Spleen (tissue), 13 donors: ENCODE measurements at places on chromosomes 5 and 9.

GRCh38 chr9:22898591-22898990 lies 452.0 kb downstream of the DMRTA1 start:
- DNase-seq: no peak
- no peak overlapping the region for H3K27ac ChIP-seq
- H3K4me1 ChIP-seq: no peaks in the 10 kb centered on the region
- H3K36me3 ChIP-seq: no peaks in the 10 kb centered on the region
- H3K27me3 ChIP-seq: no peaks in the 10 kb centered on the region
- H3K4me3 ChIP-seq: no peak overlapping the region

DNA sequence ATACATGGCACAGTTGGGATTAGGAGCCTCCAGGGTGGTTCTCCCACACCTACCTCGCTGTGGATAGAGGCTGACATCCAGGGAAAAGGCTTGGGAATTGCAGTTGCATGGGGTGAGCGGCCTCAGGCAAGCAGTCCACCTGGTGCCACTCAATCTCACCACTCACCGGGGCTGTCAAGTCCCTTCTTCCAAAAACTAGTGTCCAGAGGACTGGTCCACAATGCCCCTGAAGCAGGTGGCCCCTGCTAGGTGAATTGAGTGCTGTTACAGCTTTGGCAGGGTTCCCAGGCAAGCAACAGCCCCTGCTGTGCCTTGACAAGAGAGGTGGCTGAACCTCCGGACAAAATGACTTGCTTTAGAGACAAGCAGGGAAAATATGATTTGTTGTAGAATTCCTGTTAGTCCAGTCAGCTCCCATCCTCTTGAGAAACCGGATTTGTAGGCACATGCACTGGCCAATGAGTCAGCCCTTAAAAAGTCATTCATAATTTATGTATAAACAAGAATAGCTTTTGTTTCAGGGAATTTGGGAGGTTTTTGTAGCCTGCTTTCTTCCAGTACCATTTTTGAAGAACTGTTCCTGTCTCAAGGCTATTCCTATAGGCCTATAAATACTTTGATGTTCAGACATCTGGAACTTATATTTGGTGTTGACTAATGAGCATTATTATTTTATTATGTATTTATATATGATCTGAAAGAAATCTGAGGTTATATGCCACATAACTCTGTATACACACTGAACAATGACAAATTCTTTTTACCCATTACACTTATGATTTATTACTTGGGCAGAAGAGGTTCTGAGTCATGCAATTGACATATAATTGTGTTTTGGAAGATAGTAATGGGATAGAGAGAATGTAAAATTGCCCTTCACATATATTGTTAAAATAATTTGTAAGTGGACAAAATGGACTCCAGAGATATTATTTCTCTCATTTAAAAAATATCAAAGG lies 411.1 kb downstream of the ACTL7B start:
- H3K4me1 ChIP-seq: no peaks in the 10 kb centered on the region
- DNase-seq: no peak
- no peaks in the 10 kb centered on the region for H3K27me3 ChIP-seq
- no peak overlapping the region for H3K27ac ChIP-seq
- H3K36me3 ChIP-seq: no peaks in the 10 kb centered on the region
- no peak overlapping the region for H3K4me3 ChIP-seq

DNA sequence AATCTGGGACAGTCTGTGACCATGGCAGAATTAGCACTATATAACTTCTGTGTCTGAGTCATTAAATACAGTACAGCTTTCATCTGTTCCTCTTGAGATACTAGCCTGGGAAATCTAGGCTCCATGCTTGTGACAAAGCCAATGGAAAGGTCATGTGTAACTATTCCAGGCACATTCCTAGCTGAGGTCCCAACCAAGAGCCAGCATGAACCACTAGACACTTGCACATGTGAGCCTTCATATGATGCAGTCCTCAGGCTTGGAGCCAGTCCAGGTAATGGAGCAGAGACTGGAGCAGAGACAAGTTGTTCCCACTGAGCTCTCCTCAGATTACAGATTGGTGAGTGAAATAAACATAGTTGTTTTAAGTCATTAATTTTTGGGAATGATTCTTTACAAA lies 412.4 kb upstream of the ZNF462 start:
- DNase-seq: no peak
- no peaks in the 10 kb centered on the region for H3K4me1 ChIP-seq

DNA sequence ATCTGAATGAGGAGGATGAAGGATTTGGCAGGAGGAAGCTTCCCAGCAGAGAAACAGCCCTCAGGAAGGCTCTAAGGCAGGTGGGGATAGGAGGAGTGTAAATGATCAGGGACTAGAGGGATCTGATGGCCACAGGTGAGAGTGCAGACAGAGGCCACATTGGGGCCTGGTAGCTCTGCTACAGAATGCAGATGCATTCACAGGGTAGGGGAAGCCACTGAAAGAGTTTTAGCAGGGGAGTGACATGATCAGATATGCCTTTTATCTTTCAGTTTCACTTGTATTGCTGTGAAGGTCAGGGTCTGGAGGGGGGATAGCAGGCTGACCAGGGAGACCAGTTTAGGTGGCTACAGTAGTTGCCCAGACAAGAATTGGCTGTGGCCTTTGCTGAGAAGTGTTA lies 3.0 kb downstream of the TXNDC15 start:
- DNase-seq: no peak
- no peaks in the 10 kb centered on the region for H3K27me3 ChIP-seq
- H3K27ac ChIP-seq: no peak overlapping the region
- H3K4me1 ChIP-seq: peaks cover 41% of the 10 kb centered on the region
- no peak overlapping the region for H3K4me3 ChIP-seq

DNA sequence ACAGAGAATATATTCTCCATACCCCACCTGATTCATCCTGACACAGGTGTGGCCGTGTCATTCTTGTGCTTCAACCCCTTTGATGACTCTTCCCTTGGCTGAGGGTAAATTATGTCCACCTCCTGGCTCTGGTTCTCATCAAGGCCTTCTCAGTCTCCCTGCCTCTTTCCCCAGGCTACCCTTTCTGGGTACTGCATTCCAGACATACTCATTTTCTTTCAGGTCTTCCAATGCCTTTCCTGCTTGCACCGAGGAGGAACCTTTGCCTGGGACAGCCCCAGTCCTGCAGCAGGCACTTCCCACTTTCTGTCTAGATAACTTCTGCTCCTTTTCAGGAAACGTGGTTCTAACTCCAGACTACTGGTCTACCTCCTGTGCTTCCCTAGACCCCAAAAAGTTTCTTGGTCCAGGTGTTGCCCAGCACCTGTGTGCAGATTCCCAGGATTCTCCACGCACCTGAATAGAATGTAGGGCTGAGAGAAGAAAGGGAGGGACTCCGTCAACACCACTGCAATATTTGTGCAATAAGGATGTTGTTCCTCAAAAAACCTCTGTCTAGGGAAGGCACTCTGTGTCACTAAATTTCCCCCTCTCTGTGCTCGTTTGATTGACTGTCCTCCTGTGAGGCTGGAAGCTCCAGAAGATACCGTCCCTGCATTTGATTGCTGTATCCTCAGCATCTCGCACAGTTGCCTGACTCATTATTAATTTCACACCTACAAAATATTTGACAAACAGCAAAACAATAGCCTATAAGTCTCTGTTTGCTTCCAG lies 255.4 kb upstream of the NFIL3 start:
- no peaks in the 10 kb centered on the region for H3K36me3 ChIP-seq
- peaks cover 9% of the 10 kb centered on the region for H3K27me3 ChIP-seq
- no peak overlapping the region for H3K27ac ChIP-seq
- H3K4me3 ChIP-seq: no peak overlapping the region

- H3K4me3 ChIP-seq: no peak overlapping the region
- no peaks in the 10 kb centered on the region for H3K4me1 ChIP-seq
- H3K27ac ChIP-seq: no peak overlapping the region
- no peaks in the 10 kb centered on the region for H3K27me3 ChIP-seq
- no peaks in the 10 kb centered on the region for H3K36me3 ChIP-seq
- no peak for DNase-seq
Measured at GRCh38 chr9:76557674-76558225, 98.8 kb downstream of the GCNT1 start.

- no peak overlapping the region for H3K4me3 ChIP-seq
- no peaks in the 10 kb centered on the region for H3K27me3 ChIP-seq
- no peaks in the 10 kb centered on the region for H3K36me3 ChIP-seq
- no peak overlapping the region for H3K27ac ChIP-seq
- no peak for DNase-seq
- peaks cover 5% of the 10 kb centered on the region for H3K4me1 ChIP-seq
Measured at GRCh38 chr9:112360047-112360804, 19.7 kb upstream of the HSDL2 start.

DNA sequence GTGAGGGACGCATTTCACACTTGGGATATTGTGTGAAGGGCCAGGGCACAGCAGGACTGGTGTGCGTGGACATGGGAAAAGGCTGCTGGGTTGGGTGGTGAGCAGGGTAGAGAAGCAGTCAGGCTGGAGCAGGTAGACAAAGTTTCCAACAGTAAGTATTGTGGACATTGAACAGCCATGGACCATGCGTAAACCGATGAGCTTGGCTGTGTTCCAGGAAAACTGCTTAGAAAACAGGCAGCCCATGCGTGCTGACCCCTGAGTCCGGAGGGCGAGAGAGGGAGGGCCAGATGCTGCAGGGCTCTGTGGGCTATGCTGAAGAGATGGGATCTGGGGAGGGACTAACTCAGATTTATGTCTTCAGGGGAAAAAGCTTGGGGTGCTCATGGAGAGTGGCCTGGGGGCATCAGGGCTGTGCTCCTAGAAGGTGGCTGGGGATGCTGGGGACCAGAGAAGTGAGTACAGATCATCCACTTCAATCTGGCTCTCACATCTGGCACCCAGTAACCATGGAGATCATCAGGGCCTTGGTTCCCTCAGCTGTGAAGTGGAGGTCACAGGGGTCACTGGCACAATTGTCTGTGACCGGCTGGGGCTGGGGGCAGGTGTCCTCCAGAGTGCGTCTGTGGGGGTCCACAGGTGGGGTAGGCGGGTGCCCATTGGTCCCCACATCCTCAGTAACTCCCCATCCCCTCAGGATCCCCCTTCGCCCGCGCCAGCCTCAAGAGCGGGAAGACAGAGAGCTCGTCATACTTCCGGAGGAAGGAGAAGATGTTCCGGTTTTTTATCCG lies 93.3 kb downstream of the CACNA1B start:
- H3K4me3 ChIP-seq: no peak overlapping the region
- no peaks in the 10 kb centered on the region for H3K4me1 ChIP-seq
- H3K36me3 ChIP-seq: no peaks in the 10 kb centered on the region
- no peak overlapping the region for H3K27ac ChIP-seq
- no peaks in the 10 kb centered on the region for H3K27me3 ChIP-seq

- H3K27ac ChIP-seq: no peak overlapping the region
- no peaks in the 10 kb centered on the region for H3K4me1 ChIP-seq
- no peak for DNase-seq
- H3K4me3 ChIP-seq: no peak overlapping the region
Measured at GRCh38 chr5:125214080-125214479, 467.6 kb upstream of the ZNF608 start.

DNA sequence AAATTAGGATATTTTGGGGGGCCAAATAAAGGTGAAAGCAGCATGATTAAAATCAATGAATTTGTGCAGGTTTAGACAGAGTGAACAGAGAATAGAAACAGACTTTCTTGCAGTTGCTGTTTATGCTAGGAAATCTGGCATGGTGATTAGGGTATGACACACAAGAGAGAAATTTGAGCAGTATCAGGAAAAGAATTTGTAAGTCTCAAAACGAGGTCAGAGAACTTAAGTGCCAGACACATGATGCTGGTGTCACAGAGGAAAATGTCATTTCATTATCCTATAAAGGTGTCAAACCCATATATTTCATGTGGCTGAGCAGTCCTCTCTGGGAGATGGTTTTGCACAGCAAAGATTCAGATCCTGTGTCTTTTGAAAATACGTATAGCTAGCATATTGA lies 15.7 kb downstream of the LVRN start:
- H3K27me3 ChIP-seq: no peaks in the 10 kb centered on the region
- DNase-seq: no peak
- no peak overlapping the region for H3K4me3 ChIP-seq
- no peak overlapping the region for H3K27ac ChIP-seq

DNA sequence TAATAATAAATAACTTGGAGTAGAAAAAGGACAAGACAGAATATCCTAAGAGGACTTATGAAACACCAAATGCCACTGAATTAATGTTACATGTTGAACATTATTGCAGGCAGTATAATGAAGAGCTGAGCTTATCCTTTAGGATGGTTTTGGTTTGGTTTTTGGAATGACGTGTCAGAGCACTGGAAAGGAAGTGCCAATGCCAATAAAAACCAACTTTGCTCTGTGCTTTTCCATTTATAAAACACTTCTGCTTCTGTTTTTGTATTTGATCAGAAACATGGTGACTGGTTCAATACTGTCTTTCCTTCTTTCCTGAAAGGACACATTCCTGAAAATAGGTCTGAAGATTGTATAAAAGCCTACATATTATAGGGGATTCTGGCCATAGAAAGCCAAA lies 4.2 kb downstream of the MEGF10 start:
- no peak for DNase-seq
- H3K27ac ChIP-seq: no peak overlapping the region

DNA sequence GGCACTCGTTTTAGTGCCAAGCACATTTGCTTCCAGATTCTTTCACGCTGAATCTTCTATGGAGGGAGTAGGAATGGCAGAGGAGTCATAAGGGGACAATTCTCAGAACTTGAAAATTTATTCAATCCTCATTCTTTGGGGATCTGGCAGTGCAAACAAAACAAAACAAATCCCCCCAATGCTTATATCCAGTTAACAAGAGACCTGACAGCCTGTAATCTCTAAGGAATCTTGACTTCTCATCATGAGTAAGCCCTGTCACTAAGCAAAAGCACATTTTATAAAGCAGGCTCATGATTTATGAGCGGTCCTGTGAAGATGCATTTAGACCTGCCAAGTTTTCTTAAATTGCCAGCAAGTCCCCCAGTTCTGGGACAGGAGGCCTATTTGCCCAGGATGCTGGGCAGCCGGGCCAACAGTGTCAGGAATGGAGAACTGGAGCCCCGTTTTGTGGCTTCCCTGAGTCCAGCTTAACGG lies 513.9 kb downstream of the CTNND2 start:
- no peak overlapping the region for H3K27ac ChIP-seq
- DNase-seq: no peak
- peaks cover 6% of the 10 kb centered on the region for H3K4me1 ChIP-seq
